ENCODE measurements at places on chromosomes 2 and 18. TPM values are rescaled to one million over a fixed set of nuclear protein-coding genes. Genes with fewer than 3 reads are reported as not detected.

SH3BP4 gene
- 10.2 TPM for total RNA-seq

DNA sequence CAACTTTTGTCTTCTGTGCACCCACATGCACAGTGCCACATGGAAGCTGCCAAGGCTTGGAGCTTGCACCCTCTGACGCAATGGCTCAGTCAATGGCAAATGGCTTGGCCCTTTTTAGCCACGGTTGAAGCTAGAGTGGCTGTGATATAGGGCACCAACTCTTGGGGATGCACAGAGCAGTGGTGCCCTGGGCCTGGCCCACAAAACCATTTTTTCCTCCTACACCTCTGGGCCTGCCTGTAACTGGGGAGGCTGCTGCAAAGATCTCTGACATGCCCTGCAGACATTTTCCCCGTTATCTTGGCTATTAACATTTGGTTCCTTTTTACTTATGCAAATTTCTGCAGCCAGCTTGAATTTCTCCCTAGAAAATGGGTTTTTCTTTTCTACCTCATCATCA is 74.9 kb downstream of the ZDBF2 start:
- no peak overlapping the region for H3K4me3 ChIP-seq
- no peak for DNase-seq
- no peaks in the 10 kb centered on the region for H3K4me1 ChIP-seq
- no peaks in the 10 kb centered on the region for H3K36me3 ChIP-seq

INHBB gene
- 0.72 TPM for total RNA-seq

SPR gene
- total RNA-seq: 17.2 TPM

FHOD3 gene
- total RNA-seq: 1.8 TPM

- no peaks in the 10 kb centered on the region for H3K27me3 ChIP-seq
- H3K4me3 ChIP-seq: peak overlapping the region; percentile 97
- H3K4me1 ChIP-seq: peaks cover 65% of the 10 kb centered on the region
- peaks cover 12% of the 10 kb centered on the region for H3K36me3 ChIP-seq
- DNase-seq: no peak
- peak overlapping the region; percentile 95 for H3K27ac ChIP-seq
These were observed 945 bp downstream of the HAT1 start for GRCh38 chr2:171923206-171923605.

- DNase-seq: no peak
- no peak overlapping the region for H3K4me3 ChIP-seq
- no peaks in the 10 kb centered on the region for H3K36me3 ChIP-seq
- no peak overlapping the region for H3K27ac ChIP-seq
- H3K27me3 ChIP-seq: peaks cover 8% of the 10 kb centered on the region
These were observed 5.0 kb upstream of the EVA1A start for GRCh38 chr2:75565472-75566462.

- no peaks in the 10 kb centered on the region for H3K27me3 ChIP-seq
- no peaks in the 10 kb centered on the region for H3K36me3 ChIP-seq
- H3K27ac ChIP-seq: no peak overlapping the region
- H3K4me3 ChIP-seq: no peak overlapping the region
- H3K4me1 ChIP-seq: no peaks in the 10 kb centered on the region
- no peak for DNase-seq
These were observed 223.5 kb downstream of the NDUFA10 start for GRCh38 chr2:239801404-239802184.

DNA sequence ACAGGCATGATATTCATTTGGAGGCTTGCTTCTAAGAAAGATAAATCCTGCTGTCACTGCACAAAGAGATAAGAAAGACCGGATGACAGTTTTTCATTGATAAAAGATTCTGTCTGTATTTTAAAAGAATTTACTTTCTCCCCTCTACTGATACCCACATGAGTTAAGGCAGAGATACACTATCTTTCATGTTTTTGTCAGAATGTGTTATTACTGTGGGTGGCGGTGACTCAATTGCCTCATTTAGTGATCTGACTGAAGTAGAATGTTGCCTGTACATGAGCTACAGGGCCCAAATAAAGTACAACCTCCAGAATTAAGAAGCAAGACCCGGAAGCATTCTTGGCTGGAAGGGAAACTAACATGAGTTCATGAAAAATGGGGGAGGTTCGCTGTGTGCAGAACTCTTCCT is 480.0 kb downstream of the SLC4A3 start:
- H3K27ac ChIP-seq: no peak overlapping the region
- DNase-seq: no peak
- H3K4me1 ChIP-seq: no peaks in the 10 kb centered on the region
- H3K36me3 ChIP-seq: no peaks in the 10 kb centered on the region

DNA sequence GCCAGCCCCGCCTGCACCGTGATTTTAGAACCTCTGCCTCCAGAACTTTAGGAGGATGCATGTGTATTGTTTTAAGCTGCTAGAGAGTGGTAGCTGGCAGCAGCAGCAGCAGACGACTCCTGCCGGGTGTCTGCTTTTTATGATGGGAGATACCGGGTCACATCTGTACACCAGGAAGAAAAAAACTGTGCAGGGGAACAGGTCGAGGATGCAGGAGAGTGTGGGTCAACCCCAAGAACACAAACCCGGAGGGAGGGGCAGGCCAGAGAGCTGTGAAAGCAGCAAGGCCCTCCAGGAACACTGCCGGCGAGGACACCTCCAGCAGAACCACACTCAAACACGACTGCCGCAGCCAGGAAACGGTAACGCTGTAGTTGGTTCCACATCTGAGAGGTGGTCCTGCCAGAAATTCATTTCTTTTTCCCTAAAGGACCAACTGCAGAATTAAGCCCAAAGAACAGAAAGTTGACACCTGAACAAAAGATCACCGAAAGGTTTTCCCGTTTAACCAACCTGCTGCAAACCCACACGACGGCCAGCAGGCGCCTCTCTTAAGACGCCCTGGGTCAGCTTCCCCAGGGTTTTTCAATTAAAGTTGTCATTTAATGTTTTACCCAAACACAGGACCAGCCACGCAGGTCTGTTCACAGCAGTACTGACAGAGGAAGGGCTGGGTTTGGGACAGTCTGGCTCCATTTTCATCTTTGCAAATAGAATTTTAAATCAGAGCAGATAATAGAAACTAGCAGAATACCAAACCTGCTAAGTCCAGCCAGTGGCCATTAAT is 60.5 kb downstream of the NDUFA10 start:
- H3K36me3 ChIP-seq: peaks cover 59% of the 10 kb centered on the region
- H3K4me1 ChIP-seq: no peaks in the 10 kb centered on the region
- H3K27ac ChIP-seq: no peak overlapping the region

IL36B gene
- total RNA-seq: not detected

DNA sequence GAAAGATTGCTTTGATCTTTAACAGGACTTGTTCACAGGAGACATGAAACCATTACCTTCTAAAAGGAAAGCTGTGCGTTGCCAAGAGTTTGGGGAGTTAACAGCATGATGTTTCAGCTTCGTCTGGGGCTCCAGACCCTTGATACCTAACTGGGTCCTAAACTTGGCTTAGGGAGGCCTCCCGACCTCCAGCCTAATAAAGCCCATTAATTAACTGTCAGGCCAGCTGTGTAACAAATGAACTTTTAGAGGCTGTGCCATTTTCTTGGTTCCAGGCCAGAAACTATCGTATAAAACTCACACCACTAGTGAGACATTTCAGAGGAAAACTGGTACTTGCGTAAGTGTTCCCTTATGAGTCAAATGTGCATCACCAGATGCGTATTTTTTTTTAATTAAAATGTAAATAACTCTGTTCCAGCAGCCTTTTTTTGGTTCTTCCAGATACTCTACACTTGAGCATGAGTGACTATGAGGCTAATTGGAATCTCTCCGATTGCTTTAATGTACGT is 236.5 kb downstream of the BCL2 start:
- H3K27me3 ChIP-seq: no peaks in the 10 kb centered on the region
- H3K4me1 ChIP-seq: peaks cover 9% of the 10 kb centered on the region
- no peaks in the 10 kb centered on the region for H3K36me3 ChIP-seq
- H3K4me3 ChIP-seq: no peak overlapping the region

- no peak overlapping the region for H3K4me3 ChIP-seq
- H3K36me3 ChIP-seq: no peaks in the 10 kb centered on the region
- no peak overlapping the region for H3K27ac ChIP-seq
These were observed 11.3 kb downstream of the TANC1 start for GRCh38 chr2:158979772-158980171.

INPP1 gene
- total RNA-seq: 24.3 TPM

CYRIA gene
- total RNA-seq: 87.9 TPM

KCNG2 gene
- total RNA-seq: 0.88 TPM

TANC1 gene
- 14.0 TPM for total RNA-seq

DNA sequence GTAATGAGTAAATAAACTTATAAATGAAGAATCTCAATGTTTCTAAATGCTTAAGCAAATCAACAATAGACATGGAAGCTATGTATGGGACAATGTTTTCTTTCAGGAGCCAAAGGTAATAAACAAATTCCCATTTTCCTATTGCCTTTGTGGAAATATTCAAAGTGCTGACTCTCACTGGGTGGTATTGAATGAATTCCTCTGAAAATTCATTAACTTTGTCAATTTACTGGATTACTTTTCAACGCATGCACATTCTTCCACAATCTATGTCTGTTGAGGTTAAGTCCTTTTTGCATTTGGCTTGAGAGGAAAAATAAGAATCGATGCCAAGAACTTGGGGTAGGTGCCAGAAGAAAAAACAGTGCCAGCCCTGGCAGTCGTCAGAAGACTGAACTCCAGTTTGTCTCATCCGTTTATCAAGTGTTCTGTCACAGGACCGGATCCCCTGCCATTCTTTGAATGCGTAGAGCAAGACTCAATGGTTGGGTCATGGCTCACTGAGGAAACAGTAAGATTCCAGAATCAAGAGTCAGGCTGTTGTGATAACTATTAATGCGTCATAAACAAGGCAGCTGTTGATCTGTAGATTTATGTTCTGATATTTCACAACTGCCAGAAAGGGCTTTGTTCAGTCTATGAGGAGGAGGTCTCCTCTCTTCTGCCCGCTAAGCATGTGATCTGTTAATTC is 133.3 kb downstream of the GFPT1 start:
- H3K36me3 ChIP-seq: no peaks in the 10 kb centered on the region
- no peaks in the 10 kb centered on the region for H3K4me1 ChIP-seq
- no peak overlapping the region for H3K4me3 ChIP-seq
- peak overlapping the region; percentile 50 for H3K27ac ChIP-seq

DNA sequence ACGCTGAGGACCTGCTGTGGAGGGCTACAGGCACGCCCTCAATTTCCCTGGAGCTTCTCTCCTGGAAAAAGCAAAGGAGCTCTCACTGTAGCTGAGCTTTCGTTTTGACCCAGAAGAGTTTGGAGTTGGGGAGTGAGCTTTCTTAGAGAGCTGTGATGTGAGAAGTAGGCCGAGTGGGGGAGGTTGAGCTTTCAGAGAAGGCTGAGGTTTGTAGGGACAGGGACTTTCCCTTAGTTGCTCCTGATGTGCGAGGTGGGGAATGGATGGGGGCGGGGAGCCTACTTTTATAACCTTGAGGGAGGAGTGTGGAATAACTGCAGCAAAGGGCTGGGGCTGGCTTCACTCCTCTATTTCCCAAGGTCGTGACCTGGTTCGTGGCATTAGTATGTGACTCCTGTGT is 47.1 kb downstream of the ZNF532 start:
- peaks cover 26% of the 10 kb centered on the region for H3K4me1 ChIP-seq
- H3K36me3 ChIP-seq: no peaks in the 10 kb centered on the region
- DNase-seq: no peak
- H3K27ac ChIP-seq: peak overlapping the region; percentile 73
- no peak overlapping the region for H3K4me3 ChIP-seq

CCDC85A gene
- total RNA-seq: 1.5 TPM

IL18RAP gene
- total RNA-seq: 28.7 TPM

DNA sequence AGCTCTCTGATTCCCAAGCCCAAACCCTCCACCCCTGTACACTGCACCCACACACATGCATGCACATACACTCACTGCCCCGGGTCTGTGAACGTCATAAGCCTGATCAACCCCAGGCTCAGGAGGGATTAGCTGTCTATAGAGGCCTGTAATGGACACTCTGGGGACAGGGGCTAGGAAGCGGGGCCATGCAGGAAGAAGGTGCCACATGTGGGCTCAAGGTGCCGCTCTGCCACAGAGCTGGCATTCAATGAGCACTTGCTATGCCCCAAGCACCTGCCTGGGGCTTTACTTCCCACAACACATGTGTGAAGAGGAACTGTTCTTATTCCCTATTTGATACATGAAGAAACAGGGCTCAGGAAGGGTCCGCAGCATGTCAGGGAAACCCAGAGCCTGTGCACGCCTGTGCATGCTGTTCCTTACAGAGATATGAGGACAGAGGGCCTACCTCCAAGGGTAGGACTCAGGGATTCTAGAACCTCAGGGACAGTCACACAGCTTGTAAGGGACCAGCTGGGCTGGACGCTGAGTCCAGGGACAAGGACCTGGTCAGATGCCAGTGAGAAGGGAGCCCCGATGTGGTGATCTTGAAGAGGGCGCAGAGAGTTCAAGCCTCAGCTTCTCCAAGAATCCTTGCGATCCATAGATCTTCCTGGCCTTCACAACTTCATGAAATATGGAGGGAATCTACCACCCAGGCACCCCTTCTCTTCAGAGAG is 5.0 kb downstream of the BIN1 start:
- H3K36me3 ChIP-seq: no peaks in the 10 kb centered on the region
- peaks cover 12% of the 10 kb centered on the region for H3K27me3 ChIP-seq
- no peak overlapping the region for H3K27ac ChIP-seq
- no peak overlapping the region for H3K4me3 ChIP-seq
- H3K4me1 ChIP-seq: peaks cover 91% of the 10 kb centered on the region

- H3K27me3 ChIP-seq: no peaks in the 10 kb centered on the region
- H3K4me1 ChIP-seq: peaks cover 14% of the 10 kb centered on the region
- no peak overlapping the region for H3K4me3 ChIP-seq
- no peak for DNase-seq
These were observed 6.5 kb upstream of the VPS54 start for GRCh38 chr2:64025741-64026140.

FSIP2 gene
- 2.6 TPM for total RNA-seq

GNLY gene
- 42.6 TPM for total RNA-seq

DNA sequence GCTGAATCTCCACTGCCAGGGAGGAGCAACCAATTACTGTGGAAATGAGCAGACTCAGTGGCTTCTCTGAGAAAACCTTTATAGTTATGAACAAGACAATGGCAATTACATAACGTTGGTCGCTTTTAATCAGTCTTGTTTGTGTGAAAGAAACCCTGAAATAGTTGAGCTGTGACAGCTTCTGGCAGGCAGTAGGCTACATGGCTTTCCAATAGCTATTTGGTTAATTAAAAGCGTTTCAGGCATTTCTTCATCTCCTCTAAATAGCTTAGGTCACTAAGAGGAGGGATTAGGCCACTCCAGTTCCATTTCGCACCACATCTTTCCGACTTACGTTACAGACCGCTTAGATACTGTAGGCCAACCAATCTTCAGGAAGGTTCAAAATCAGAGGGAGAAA is 794.4 kb upstream of the ID2 start:
- H3K4me3 ChIP-seq: no peak overlapping the region
- DNase-seq: no peak
- no peaks in the 10 kb centered on the region for H3K4me1 ChIP-seq
- no peak overlapping the region for H3K27ac ChIP-seq

- peak overlapping the region; percentile 24 for H3K27ac ChIP-seq
- no peak overlapping the region for H3K4me3 ChIP-seq
- no peaks in the 10 kb centered on the region for H3K36me3 ChIP-seq
- peak; percentile 54 for DNase-seq
- H3K4me1 ChIP-seq: no peaks in the 10 kb centered on the region
These were observed 14.1 kb downstream of the GLI2 start for GRCh38 chr2:120749506-120750431.

ALPG gene
- total RNA-seq: not detected

- no peak overlapping the region for H3K27ac ChIP-seq
- no peak for DNase-seq
- H3K27me3 ChIP-seq: no peaks in the 10 kb centered on the region
- H3K4me3 ChIP-seq: no peak overlapping the region
- H3K36me3 ChIP-seq: peaks cover 13% of the 10 kb centered on the region
These were observed 234.0 kb downstream of the GBX2 start for GRCh38 chr2:235934059-235934773.
